AG04450 (cell line): ENCODE measurements at places on chromosomes 3 and 15.

DNA sequence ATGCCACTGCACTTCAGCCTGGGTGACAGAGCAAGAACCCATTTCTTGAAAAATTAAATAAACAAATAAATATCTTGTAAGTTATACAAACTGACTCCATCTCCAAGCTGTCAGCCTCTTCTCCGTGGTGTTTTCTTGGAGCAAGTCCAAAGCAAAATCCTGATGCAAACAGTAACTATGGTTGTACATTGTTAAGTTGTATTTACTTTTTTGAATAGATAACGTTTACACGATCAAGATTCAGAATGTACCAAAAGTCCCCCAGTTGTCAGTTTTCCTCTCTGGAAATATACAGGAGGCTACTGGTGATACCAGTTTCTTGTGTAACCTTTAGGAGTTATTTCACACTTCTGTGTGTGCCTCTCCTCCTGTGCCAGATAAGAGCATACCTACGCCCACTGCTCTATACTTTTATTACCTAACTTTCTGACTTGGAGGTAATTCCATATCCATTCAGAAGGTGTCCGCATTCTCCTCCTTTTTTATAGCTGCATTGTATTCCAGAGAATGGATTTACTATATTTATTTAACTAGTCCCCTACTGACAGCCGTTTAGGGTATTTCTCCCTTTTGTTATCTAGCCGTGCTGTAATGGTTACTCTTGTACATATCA is 14.2 kb downstream of the CMTM7 start:
- DNase-seq: no peak

GRCh38 chr3:165827233-165827632 is 10.0 kb downstream of the BCHE start:
- no peak for DNase-seq

GRCh38 chr3:152574461-152575079 is 260.4 kb upstream of the P2RY1 start:
- no peak for DNase-seq

GRCh38 chr3:196995027-196995426 is 26.4 kb upstream of the PIGZ start:
- no peak for DNase-seq

- DNase-seq: no peak
Measured at GRCh38 chr3:59234884-59235633, 185.2 kb upstream of the CFAP20DC start.

DNA sequence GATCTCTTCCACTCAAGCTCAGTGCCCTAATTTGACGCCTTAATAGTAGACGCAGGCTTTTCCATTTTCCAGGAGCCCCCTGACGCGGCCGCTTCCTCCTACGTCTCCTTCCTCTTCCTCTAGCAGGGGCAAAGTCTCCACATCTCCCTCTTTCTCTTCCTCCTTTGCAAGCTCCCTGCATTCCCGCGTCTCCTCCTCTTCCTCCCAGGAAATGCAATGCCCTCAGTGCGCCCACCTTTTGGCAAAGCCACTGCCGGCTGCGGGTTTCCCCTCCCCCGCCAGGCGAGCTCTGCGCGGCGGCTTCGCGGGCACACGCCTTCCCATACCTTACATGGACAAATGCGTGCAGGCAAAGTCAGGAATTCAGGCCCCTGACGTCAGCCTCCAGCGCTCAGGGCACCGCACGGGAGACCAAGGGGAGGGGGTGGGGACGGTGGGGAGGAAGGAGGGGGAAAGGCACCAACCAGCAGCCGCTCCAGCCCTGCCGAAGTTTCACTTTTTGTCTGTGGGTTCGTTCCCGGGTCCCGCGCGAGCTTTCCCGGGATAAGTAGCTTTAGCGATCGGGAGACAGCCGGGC is 432 bp upstream of the LPP start:
- DNase-seq: peak; percentile 94

- no peak for DNase-seq
Measured at GRCh38 chr3:193774272-193774915, 181.4 kb downstream of the OPA1 start.

DNA sequence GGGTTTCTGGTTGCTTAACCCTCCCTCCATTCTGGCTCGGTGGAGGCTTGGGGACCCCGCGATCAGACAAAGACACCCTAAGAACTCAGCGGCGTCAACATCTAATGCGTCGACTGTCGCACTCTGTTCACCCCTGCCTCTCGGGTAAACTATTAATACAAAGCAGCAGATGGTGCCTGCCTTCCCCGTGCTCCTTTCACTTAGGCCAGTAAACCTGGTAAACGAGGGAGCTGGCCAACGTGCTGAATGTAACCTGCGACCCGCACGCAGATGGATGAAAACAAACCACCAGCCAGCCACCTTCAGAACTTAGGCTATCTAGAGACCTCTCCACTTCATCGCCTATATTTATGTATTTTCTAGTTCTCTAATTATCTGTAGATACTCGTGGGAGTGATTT is 848 bp upstream of the CADPS start:
- DNase-seq: peak; percentile 2

DNA sequence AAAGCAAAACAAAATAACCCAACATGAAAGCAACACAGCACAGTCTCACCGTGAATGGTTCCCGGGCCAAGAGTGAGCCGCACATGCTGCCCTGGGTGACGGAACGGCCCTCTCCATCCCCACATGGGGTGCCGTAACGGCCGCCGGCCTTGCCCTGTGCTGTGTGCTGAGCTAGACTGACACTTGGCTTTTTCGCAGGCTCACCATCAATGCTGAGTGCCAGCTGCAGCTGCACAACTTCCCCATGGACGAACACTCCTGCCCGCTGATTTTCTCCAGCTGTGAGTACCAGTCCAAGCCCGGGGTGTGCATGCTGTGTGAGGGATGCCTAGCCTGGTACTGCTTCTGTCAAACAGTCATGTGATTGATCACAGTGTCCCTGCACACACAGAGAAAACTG is 357.6 kb downstream of the GABRG3 start:
- no peak for DNase-seq

DNA sequence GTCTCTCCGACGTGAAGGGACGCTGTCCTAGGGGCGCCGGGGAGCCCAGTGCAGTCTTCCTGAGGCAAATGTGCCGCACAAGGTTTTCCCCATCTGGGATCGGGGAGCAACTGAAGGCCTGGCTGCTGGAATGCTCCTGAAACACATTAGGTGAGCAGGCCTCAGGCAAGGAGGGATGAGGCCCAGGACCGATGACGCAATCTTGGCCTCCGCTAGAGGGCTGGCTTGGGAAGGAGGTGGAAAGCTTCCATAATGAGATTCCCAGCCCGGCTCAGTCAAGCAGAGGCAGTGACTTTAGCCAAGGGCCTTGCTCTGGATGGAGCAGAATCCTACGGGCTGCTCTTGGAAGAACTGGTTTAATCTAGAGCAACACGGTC is 50.8 kb downstream of the CPN2 start:
- DNase-seq: no peak

- DNase-seq: no peak
Measured at GRCh38 chr3:192727032-192727847, at the start of gene FGF12. Gene FGF12 (minus strand): TSS chr3:192727541.

DNA sequence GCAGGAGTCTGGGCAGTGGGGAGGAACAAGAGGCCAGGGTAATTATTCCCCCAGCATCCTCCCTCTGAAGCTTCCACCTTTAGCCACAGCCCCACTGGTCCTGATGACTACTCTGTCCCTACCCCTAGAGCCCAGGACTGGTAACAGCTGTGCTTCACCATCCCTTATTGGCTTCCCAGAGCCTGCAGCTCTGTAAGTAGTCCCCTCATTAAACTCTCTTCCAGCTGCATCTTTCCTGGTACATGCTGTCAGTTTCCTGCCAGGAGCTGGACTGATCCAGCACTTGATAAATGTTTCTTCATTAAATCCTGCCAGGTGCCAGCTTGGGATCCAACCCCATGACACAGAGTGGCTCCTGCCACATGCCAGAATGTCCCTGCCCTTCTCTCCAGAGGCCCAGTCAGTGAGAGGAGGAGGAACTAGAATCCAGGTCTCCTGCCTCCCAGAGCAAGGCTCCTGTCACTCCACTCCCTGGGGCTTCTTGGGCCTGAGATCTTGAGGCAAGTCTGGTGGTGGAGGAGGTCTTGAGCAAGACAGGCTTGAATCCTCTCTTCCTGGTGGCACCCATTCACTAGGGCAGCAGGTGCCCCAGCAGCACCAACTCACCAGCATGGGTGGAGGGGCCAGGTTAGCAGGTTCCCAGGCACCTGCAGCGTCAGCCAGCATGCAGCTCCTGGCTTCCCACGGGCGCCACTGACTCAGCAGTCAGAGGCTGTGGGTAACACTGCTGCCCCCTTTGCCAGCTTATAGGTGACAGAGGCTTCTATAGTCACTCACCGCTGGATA is 27.6 kb downstream of the FBXW12 start:
- no peak for DNase-seq

DNA sequence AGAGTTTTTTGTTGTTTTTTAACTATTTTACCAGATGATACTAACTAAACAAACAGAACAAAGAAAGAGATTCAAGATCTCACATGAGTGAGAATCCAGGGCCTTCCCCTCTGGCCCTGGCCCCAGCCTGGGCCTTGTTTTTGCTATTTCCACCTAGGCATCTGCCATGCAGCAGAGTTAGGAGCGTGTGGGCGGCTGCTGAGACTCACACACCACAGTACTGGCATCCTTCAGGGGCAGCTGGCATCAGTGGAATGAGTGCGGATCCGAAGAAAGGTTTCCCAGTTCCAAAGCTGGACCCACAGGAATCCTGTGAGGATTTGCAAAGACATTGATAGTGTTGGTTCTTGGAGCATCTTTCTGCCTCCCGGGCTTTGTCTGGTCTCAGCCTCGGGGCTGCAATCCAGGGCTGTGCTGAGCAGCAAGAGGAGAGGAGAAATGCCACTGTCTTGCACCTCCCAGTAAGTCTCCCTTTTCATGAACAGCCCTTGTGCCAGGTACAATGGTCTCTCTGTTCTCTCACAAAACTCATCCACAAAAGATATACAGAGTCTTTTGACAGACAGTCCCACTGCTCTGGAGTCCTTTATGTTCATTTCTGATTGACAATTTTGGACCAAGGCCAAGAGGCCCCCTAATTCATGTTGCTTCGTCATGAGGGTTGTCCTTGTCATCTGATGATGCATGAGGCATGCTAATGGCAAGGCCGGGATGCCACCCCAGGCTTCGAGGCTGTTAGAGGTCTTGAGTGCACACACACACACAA is 46.6 kb downstream of the APH1B start:
- DNase-seq: no peak

DNA sequence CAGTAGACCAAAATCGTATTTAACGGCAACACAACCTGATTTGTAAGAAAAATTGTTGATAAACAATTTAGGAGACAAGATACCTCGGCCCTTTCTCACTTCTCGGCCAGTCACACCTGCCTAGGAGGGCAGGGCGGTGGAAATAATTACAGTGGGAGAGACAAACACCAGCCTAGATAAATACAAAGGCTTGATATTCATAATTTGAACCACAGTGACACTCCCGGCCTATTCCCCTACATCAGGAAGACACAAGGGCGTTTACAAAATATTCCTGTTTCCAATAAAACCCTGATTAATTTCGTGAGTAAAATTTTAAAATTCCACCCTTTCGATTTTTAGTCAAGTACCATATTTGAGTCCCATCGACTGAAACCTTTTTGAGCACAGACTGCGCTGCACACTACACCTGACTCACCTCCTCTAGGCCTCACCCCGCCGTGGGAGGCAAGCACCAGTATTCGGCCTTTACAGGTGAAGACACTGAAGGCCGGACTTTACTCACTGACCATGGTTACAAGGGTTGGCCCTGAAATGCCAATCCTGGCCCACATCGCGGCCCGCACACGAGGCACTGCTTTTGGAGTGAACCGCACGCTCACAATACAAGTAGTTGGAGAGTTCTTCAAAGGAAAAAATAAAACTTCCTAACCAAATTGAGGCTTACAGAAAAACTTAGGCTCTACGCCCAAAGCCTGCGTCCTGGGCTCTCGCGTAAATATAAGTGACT is 794 bp downstream of the ARPP19 start:
- DNase-seq: no peak

GRCh38 chr3:194194051-194194756 is 58.3 kb downstream of the HES1 start:
- DNase-seq: no peak

GRCh38 chr15:64286473-64286872 is 69.5 kb downstream of the CSNK1G1 start:
- DNase-seq: no peak

DNA sequence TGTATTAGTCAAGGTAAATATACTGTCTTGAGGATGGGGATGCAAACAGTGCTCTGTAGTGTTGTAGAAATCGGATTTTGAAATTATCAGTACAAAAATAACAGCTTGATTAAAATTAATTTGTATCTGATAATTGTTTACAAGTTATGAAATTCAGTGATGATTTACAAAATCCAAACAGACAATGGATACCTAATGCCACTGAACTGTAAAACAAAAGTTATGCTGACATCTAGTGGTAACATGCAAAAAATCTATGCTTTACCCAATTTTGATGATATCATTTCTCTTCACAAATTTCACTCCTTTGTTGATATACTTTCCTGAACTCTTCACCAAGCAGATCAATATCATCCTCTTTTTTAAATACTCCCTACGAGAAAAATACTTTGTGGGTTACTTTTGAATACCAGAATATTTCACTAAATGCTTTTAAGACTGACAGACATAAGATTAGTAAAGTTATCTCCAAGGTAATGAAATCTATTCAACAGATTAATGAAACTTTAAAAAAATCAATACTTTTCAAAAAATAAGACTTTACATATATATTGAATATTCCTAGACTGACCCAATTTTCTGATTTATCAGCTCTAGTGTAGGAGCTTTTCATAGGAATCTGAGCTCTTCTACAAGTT is 36.0 kb downstream of the MNS1 start:
- peak; percentile 1 for DNase-seq

DNA sequence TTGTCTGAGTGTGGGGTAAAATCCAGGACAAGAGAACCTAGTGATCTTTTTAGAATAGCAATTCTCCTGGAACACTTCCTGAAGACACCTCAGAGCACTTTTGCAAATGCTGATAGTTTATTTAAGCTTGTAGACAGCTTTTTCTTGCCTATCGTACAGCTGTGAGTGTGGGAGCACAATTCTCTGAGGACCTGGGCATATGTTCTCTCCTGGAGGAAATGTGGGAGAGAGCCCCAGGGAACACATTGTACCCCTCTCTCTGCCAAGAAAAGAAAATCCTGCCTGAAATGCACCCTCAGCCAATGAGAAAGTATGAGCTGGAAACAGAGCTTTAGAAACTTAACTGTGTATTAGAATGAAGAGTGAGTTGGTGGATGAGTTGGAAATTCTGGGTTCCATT is 308.3 kb upstream of the SEMA6D start:
- DNase-seq: no peak

DNA sequence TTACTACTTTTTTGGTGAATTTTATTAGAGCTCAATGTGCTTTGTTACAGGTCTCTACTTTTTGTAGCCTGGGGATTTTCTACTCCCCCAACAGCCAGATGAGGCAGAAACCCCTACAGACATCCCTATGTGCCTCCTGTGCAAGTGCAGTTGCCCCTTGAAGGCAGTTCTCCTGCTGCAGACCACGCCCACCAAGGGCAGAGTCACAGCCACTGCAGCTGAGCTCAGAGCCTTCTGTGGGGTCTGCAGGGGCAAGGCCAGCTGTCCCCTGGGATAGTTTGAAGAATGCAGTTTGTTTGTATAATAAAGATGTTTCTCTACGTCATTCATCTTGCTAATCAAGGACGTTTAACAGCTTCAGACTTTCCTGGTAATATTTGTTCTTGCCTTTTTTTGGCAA is 76.8 kb downstream of the NPAP1 start:
- DNase-seq: no peak

GRCh38 chr3:10600296-10600714 is 94.9 kb upstream of the ATP2B2 start:
- no peak for DNase-seq

- DNase-seq: no peak
Measured at GRCh38 chr3:24242012-24242698, 252.5 kb downstream of the THRB start.

GRCh38 chr3:159326998-159327397 is 525.1 kb downstream of the MFSD1 start:
- no peak for DNase-seq

- DNase-seq: no peak
Measured at GRCh38 chr3:58742239-58742638, 75.7 kb upstream of the FAM3D start.
